Amniotic epithelial cell (primary cell): ENCODE measurements at places on chromosomes 12 and 14.

DNA sequence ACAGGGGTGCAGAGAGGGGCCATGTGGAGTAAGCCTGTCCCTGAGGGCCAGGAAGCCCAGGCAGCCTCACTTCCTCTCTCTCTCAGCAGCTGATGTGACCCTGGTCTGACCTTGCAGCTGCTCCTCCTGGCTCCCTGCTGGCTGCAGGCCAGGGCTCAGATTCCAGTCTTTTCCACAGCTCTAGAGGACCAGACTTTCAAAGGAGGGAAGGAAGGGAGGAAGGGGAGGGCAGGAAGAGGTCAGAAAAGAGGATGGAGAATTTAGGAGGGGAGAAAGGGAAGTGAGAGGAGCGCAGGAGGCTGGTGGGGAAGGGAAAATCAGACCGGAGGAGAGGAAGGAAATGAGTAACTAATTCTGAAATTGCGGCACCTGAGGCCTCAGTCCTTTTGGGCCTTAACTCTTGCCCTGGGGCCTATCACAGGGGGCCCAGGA, 40.9 kb upstream of the VASH1 start:
- peak; percentile 62 for DNase-seq

GRCh38 chr12:32024884-32025592, 65.8 kb downstream of the RESF1 start:
- DNase-seq: no peak

- no peak for DNase-seq
Measured at GRCh38 chr12:95051241-95051640, 22.2 kb downstream of the NR2C1 start.

GRCh38 chr14:104395276-104395675, 184.3 kb upstream of the C14orf180 start:
- DNase-seq: no peak

GRCh38 chr12:14976658-14977057, 3.8 kb downstream of the PDE6H start:
- DNase-seq: no peak
